ENCODE measurements at places on chromosomes 4 and X. TPM values are rescaled to one million over a fixed set of nuclear protein-coding genes. Genes with fewer than 3 reads are reported as not detected.

- H3K27ac ChIP-seq: peak overlapping the region; percentile 70
- no peaks in the 10 kb centered on the region for H3K27me3 ChIP-seq
- H3K4me1 ChIP-seq: peaks cover 27% of the 10 kb centered on the region
- no peak for DNase-seq
Observed at GRCh38 chr4:79078339-79078738, 139.1 kb upstream of the PAQR3 start.

DNA sequence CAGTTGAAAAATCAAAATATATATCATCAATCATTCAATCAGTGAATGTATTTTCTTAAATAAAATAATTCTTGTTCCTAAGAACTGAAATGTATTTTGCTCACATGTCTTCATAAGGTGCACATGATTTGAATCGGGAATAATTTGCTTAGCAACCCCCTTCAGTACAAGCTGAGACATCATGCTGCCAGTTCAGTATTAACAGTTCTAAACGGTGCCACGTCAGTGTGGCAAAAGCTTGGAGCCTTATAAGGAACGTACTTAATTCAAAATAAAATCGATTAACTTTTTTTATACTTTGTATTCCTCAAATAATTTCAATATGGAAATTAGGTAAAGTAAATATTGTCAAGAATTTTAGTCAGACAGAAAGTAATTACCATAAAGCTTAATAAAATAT, 287.9 kb downstream of the CCSER1 start:
- no peak for DNase-seq
- no peaks in the 10 kb centered on the region for H3K4me1 ChIP-seq
- no peak overlapping the region for H3K27ac ChIP-seq
- H3K4me3 ChIP-seq: no peak overlapping the region
- H3K36me3 ChIP-seq: no peaks in the 10 kb centered on the region

- H3K27ac ChIP-seq: no peak overlapping the region
- H3K36me3 ChIP-seq: no peaks in the 10 kb centered on the region
- no peak overlapping the region for H3K4me3 ChIP-seq
- no peak for DNase-seq
- H3K27me3 ChIP-seq: no peaks in the 10 kb centered on the region
Observed at GRCh38 chr4:115361781-115362180, 248.4 kb upstream of the NDST4 start.

DNA sequence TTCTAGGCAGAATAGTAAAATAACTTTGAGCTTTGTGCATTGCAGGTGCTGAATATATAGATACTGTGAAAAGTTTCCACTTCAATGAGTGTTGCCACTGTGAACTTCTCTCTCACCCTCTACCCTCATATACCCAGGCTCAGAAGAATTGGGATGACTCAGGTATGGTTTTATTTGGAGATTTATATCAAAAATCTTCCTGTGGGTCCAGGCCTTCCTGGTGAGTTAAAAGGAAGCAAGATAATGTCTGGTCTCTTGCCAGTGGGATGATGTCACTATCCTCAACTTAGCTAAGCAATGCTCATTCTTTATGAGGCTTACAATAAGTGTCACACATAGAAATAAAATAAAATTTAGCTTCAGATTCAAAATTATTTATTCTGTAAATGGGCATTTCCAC, 153.3 kb upstream of the TENT5D start:
- no peaks in the 10 kb centered on the region for H3K27me3 ChIP-seq
- DNase-seq: peak; percentile 4
- no peak overlapping the region for H3K27ac ChIP-seq

DNA sequence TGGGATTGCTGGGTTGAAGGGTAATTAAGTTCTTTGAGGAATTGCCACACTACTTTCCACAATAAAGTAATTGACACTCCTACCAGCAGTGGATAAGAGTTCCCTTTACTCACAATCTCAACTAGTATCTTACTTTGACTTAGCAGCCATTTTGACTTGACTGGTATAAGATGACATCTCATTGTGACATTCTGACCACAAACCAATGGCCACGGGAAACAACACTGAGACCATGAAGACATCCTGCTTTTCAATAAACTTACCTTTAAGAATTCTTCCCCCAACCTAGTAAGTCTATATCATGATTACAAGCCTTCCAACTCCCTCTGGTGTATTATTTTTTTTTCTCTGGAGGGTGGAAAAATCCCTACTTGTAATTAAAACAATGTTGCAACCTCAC, 66.9 kb upstream of the WDR1 start:
- H3K27me3 ChIP-seq: no peaks in the 10 kb centered on the region
- H3K4me1 ChIP-seq: peaks cover 33% of the 10 kb centered on the region
- H3K4me3 ChIP-seq: no peak overlapping the region
- no peak overlapping the region for H3K27ac ChIP-seq
- DNase-seq: no peak
- H3K36me3 ChIP-seq: no peaks in the 10 kb centered on the region

- H3K27me3 ChIP-seq: no peaks in the 10 kb centered on the region
- no peak for DNase-seq
- H3K36me3 ChIP-seq: no peaks in the 10 kb centered on the region
- no peak overlapping the region for H3K27ac ChIP-seq
Observed at GRCh38 chrX:66046612-66047235, 6.8 kb upstream of the VSIG4 start.

DNA sequence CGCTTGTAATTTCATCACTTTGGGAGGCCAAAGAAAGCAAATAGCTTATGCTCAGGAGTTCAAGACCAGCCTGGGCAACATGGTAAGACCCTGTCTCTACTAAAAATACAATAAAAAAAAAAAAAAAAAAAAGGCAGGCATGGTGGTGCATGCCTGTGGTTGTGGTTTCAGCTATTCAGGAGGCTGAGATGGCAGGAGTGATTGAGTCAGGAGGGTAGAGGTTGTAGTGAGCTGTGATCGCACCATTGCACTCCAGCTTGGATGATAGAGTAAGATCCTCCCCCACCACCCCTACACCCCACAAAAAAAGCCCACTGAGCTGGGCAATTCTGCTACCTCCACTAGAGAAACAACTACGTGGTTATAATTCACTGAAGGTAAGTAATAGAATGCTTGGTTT, 118.8 kb upstream of the PCDH18 start:
- no peak for DNase-seq
- H3K27me3 ChIP-seq: no peaks in the 10 kb centered on the region
- H3K27ac ChIP-seq: no peak overlapping the region
- H3K4me1 ChIP-seq: no peaks in the 10 kb centered on the region
- no peak overlapping the region for H3K4me3 ChIP-seq

DNA sequence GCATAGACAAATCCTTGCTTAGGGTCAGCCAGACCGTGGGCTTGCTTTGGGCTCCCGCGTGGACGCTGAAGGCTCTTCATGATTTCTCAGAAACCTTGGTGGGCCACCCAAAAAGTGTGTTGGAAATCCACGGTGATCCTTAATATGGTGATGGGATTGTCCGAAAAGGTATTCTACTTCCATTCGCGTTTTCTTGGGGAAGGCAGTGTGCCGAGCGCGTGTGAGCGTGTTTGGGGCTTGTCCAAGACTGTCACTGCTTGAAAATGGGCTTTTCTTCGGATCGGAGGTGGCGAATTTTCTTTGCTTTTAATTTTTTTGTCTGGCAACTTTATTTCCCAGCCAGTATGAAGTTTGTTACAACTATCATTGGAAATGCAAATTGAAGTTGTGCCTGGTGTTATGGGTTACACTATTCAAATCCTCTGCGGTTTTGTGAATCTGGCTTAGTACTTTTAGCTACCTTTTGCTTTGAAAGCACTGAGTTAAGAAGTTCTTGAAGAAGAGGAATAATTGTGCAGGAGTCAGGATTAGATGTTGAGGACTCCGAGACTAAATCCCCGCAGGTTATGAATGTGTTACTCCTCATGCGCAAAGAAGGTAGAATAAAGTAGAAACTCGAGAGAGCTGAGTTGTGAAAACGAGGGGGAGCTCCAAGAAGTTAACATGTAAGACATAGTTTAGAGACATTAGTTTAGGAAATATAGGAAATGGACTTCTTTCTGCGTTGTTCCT, 3.2 kb downstream of the SPRY1 start:
- peak overlapping the region; percentile 73 for H3K4me3 ChIP-seq
- peak overlapping the region; percentile 89 for H3K27ac ChIP-seq
- peak; percentile 28 for DNase-seq
- H3K4me1 ChIP-seq: peaks cover 18% of the 10 kb centered on the region
- no peaks in the 10 kb centered on the region for H3K36me3 ChIP-seq

DNA sequence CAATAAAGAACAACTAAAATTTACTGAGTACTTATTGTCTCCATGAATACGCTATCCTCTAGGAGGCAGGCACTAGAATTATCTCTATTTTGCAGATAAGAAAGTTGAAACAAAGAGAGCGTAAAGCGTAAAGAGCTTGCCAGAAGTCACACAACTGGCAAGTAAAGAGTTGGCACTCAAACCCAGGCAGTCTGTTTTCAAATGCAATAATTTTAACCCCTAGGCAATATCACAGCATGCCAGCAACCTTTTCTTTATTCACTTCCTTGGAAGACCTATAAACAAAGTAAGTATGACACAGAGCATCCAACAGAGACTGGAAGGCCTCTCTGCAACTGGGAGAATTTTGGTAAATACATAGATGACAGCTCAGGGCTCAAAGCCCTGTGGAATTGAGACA, 23.2 kb upstream of the AMELX start:
- no peaks in the 10 kb centered on the region for H3K4me1 ChIP-seq
- no peak overlapping the region for H3K4me3 ChIP-seq
- no peaks in the 10 kb centered on the region for H3K36me3 ChIP-seq

DNA sequence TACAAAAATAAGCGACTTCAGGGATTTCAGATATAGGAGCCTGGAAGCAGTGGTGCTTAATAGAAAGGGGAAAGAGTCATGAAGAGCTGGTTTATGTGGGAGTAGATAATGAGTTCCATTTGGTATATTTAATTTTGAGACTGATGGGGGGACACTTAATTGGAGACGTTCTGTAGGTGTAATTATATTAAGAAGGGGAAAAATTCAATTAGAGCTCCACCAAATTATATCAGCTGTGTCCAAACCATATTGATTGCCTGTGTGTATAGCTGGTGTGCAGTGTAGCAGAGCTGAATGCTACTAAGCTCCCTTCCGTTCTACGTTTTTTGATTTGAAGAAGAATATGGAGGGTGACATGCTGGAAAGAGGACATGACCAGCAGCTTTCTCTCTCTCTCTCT, 282.3 kb downstream of the DMD start:
- H3K27ac ChIP-seq: no peak overlapping the region
- peaks cover 10% of the 10 kb centered on the region for H3K4me1 ChIP-seq
- no peaks in the 10 kb centered on the region for H3K27me3 ChIP-seq
- no peaks in the 10 kb centered on the region for H3K36me3 ChIP-seq
- no peak for DNase-seq

GRCh38 chr4:172945611-172946010, 223.0 kb upstream of the GALNT7 start:
- no peak for DNase-seq
- no peak overlapping the region for H3K27ac ChIP-seq
- no peaks in the 10 kb centered on the region for H3K36me3 ChIP-seq
- no peaks in the 10 kb centered on the region for H3K4me1 ChIP-seq

GRCh38 chr4:25929298-25929686, 15.3 kb downstream of the SMIM20 start:
- H3K4me1 ChIP-seq: no peaks in the 10 kb centered on the region
- H3K36me3 ChIP-seq: no peaks in the 10 kb centered on the region
- DNase-seq: no peak
- no peaks in the 10 kb centered on the region for H3K27me3 ChIP-seq
- H3K27ac ChIP-seq: no peak overlapping the region

GRCh38 chr4:31601793-31602192, 881.6 kb downstream of the PCDH7 start:
- no peaks in the 10 kb centered on the region for H3K36me3 ChIP-seq
- no peaks in the 10 kb centered on the region for H3K4me1 ChIP-seq
- no peak overlapping the region for H3K27ac ChIP-seq
- no peak for DNase-seq

DNA sequence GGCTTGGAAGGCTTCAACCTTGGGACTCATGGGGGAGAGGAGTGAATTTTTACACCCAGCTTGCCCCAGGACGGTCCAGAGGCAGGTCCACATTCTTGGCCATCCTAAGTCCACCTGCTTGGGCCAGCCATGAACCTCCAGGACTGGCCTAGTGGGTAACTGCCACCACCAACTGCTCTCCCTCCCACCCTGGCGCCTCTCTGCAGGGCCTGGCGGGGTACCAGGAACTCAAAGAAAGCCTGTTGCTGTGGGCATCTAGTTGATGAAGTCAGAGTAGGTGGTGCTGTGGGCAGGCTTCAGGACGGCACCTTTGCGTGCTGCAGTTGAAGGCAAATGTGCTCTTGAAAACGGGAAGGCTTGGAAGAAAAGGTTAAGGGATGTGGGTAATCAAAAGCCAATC, 12.0 kb downstream of the BCOR start:
- no peak for DNase-seq
- no peak overlapping the region for H3K27ac ChIP-seq
- H3K36me3 ChIP-seq: no peaks in the 10 kb centered on the region
- peaks cover 68% of the 10 kb centered on the region for H3K27me3 ChIP-seq
- H3K4me3 ChIP-seq: no peak overlapping the region

- peak; percentile 24 for DNase-seq
- H3K36me3 ChIP-seq: no peaks in the 10 kb centered on the region
- no peaks in the 10 kb centered on the region for H3K27me3 ChIP-seq
- no peak overlapping the region for H3K4me3 ChIP-seq
- peaks cover 10% of the 10 kb centered on the region for H3K4me1 ChIP-seq
Observed at GRCh38 chr4:53671757-53672156, 80.5 kb upstream of the LNX1 start.

DNA sequence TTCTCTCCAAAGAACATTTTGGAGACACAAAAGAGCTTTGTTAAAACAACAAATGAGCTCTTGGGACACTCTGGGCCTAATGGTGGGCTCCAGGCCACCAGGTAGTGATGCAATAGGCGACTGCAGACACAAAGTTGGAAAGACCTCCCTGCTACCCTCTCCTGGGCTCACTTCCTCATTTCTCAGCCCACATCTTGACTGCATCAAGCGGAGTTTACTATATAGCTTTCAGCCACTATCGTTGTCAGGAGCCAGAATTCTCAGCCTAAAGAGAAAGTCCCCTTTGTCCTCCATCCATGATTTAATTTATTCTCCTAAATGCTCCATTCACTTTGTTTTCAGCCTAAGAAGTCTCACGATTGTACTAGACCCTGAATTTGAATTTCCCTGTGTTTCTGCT, 114.9 kb downstream of the EFHC2 start:
- no peak overlapping the region for H3K27ac ChIP-seq
- no peaks in the 10 kb centered on the region for H3K36me3 ChIP-seq
- H3K4me1 ChIP-seq: no peaks in the 10 kb centered on the region
- no peak for DNase-seq
- H3K4me3 ChIP-seq: no peak overlapping the region

DNA sequence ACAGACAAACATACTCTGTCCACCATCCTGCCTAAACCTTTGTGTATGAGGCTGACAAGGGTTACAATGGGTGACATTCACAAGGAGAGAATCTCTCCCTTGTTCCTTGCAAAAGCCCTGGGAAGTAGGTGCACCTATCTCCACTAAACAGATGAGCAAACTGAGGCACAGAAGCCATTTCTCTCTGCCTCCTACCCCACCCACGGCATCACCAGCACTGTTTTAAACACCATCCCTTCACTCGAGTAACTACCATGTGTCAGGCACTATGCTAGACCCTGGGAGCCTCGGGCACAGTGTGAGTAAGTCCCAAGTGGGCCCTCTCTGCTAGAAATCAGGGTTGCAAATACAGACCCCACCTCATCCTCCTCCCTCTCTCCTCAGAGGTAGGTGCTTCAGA, 899 bp downstream of the LYAR start:
- H3K4me1 ChIP-seq: peaks cover 23% of the 10 kb centered on the region
- DNase-seq: no peak

Gene CLIC2
- not detected for total RNA-seq

Gene HAND2
- total RNA-seq: 352 TPM

Gene ATP1B4
- total RNA-seq: 0.11 TPM

Gene AMTN
- total RNA-seq: not detected

Gene NHSL2
- total RNA-seq: 5.9 TPM

Gene NMU
- total RNA-seq: 1.7 TPM

Gene AFM
- total RNA-seq: not detected

Gene CD38
- not detected for total RNA-seq

Gene FOXP3
- 0.18 TPM for total RNA-seq
